ENCODE measurements at places on chromosomes 12 and 14.
A peak's percentile ranks its signal among the peaks of the same experiment; 100 is the strongest.

GRCh38 chr12:27394676-27395075, 51.9 kb upstream of the SMCO2 start:
- no peak for DNase-seq

DNA sequence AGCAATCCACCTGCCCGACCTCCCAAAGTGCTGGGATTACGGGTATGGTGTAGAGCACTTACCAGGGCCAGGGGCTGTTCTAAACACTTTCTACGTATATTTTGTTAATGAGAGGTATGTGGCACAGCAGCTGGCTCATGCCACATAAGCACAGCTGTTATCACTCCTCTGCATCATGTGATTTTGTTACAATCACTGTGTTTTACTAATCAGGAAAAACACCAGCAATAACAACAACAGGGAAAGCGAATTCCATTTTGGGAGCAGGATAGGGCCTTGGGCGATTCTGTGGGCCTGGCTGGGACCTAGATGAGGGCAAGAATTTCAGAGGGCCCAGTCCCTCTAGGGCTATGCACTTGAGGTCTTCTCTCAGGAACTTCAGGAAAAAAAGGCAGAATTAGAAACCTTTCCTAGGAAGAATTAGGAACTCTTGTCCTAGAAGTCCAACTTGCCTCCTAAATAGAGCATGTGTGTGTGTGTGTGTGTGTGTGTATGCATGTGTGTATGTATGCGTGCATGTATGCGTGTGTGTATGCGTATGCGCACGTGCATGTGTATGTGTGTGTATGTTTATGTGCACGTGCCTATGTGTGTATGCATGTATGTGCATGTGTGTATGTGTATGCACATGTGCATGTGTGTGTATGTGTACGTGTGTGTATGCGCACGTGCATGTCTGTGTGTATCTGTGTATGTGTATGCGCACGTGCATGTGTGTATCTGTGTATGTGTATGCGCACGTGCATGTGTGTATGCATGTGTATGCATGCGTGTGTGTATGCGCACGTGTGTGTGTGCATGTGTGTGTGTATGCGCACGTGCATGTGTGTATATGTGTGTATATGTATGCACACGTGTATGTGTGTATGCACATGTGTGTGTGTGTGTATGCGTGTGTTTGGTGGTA, 41.8 kb upstream of the CORO1C start:
- DNase-seq, result no peak

DNA sequence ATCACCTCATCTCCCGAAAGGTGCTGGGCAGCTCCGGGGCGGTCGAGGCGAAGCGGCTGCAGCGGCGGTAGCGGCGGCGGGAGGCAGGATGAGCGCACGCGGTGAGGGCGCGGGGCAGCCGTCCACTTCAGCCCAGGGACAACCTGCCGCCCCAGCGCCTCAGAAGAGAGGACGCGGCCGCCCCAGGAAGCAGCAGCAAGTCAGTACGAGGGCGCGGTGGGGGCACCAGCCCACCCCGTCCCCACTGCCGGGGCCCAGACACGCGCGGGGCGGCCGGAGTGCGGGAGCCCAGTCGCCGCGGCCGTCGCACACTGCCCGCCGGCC, 862 bp downstream of the HMGA2 start:
- no peak for DNase-seq

DNA sequence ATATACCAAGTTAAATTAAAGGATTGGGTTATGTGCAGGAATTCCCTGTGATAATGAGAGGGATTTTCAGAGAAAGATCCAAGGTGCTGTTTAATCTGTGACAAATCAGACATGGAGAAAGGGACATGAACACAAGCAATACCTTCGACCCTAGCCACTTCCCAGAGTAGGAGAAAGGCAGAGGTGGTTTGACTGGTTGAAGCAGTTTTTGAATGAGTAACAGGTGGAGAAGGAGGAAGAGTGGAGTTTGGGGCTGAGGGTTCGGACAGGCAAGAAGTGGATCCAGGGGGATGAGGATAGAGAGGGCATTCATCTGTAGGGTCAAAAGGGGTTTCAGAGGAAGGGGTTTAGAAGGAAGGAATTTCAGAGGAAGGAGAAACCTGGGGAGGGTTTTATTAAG, 27.4 kb upstream of the A2M start:
- no peak for DNase-seq

DNA sequence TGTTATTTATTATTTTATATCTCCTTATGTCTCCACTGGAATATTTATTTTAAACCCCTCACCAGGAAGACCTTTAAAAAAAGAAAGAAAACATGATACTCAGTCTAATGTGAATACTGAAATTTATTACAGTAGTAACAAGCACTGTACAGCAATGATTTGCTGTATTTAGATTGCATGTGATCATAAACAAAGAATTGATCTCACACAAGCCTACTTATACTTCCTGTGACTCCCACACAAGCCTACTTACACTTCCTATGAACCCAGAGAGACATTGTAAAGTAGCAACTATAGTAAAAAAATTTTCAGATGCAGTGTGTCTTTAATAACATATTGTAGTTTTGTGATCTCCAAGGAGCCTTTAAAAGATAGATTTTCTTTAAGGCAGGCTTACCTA, 142.7 kb upstream of the SYT1 start:
- DNase-seq, result no peak

DNA sequence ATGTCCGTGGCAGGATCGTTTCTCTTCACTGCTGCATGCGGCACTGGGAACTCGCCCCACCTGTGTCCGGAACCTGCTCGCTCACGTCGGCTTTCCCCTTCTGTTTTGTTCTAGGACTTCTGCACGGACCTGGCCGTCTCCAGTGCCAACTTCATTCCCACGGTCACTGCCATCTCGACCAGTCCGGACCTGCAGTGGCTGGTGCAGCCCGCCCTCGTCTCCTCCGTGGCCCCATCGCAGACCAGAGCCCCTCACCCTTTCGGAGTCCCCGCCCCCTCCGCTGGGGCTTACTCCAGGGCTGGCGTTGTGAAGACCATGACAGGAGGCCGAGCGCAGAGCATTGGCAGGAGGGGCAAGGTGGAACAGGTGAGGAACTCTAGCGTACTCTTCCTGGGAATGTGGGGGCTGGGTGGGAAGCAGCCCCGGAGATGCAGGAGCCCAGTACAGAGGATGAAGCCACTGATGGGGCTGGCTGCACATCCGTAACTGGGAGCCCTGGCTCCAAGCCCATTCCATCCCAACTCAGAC, 1.2 kb downstream of the FOS start:
- no peak for DNase-seq

GRCh38 chr14:23895480-23895879, 58.1 kb upstream of the DHRS4 start:
- DNase-seq, result no peak

- DNase-seq, result no peak
These were observed 133.8 kb downstream of the BCAT1 start for GRCh38 chr12:24815114-24815423.

- DNase-seq, result peak; percentile 67
These were observed 672 bp upstream of the ESR2 start for GRCh38 chr14:64294672-64295413.

DNA sequence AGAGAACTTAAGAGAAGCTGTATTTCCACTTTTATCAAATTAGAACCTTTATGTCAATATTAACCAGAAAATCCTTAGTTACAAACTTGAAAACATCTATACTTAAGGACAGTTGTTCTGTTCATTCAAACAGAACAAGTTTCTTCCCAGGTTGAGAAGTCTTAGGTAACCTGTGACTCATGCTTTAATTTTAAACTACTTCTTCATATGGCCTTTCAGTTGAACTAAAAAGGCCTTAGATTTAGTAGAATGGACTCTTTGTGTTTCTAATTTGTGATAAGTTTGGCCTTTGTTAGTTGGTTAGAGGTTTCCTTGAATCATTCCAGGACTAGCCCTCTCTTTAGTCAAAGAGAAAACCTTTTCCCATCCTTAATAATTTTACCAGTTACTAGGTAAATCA, 274.2 kb downstream of the FUT8 start:
- DNase-seq, result no peak

GRCh38 chr14:43901911-43902673, 605.0 kb downstream of the FSCB start:
- DNase-seq, result no peak

DNA sequence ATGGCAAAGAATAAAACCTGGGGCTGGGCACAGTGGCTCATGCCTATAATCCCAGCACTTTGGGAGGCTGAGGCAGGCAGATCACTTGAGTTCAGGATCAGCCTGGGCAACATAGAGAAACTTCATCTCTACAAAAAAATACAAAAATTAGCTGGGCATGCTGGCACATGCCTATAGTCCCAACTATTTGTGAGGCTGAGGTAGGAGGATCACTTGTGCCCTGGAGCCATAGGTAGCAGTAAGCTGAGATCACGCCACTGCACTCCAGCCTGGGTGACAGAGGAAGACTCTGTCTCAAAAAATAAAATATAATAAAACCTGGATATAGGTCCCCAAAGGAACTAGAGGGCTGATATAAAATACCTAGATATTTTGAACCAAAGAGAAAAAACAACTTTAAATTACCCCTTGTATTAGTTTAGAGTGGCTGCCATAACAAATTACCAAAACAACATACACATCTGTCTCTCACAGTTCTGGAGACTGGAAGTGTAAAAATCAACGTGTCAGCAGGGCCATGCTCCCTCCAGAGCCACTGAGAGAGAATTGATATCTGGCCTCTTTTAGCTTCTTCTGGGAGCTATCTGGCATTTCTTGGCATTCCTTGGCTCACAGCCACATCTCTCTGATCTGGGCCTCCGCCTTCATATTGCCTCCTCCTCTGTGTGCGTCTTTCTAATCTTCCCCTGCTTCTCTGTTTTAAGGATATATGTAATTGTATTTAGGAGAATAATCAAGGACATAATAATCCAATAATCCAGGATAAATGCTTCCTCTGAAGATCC, 47.9 kb upstream of the ATF7IP start:
- no peak for DNase-seq

GRCh38 chr14:101217080-101217463, 313.6 kb upstream of the RTL1 start:
- DNase-seq, result no peak

DNA sequence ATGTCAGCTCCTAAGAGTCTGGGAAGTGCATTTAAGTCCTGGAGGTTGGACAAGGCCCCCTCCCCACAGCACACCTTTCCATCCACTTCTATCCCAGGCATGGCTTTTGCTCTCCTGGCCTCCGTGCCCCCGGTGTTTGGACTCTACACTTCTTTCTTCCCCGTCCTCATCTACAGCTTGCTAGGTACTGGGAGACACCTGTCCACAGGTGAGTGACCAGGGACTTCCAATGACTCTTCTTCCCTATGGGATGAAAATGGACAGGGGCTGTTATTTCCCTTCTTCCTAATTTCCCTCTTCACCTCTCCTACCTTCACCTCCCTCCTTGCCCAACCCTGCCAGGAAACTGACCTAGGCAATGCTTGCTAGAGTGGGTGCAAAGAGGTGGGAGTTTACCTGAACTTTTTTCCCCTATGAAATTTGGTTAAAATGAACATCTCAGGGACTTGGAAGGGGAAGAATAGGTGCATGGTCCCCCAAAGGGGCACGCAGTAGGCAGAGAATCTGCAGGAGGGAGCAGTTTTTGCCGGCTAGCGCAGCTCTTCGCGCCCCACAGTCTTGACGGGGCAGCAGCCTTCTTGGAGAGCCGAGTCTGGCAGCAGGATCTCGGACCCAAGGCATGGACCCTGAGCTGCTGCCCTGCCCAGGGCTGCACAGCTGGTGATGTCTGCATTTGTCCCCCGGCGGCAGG, 9.2 kb downstream of the ARHGEF25 start:
- no peak for DNase-seq

- no peak for DNase-seq
These were observed 61.8 kb downstream of the GALNT16 start for GRCh38 chr14:69321601-69322330.

DNA sequence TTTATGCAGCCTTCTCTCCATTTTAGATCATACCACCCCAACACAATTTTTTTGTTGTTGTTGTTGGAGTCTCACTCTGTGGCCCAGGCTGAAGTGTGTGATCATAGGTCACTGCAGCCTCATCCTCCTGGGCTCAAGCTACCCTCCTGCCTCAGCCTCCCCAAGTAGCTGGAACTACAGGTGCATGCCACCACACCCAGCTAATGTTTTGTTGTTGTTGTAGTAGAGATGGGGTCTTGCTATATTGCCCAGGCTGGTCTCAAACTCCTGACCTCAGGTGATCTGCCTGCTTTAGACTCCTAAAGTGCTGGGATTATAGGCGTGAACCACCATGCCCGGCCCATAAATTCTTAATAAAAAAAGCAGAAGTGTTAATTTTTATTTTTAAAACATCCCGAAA, 111.6 kb downstream of the PLXNC1 start:
- no peak for DNase-seq

DNA sequence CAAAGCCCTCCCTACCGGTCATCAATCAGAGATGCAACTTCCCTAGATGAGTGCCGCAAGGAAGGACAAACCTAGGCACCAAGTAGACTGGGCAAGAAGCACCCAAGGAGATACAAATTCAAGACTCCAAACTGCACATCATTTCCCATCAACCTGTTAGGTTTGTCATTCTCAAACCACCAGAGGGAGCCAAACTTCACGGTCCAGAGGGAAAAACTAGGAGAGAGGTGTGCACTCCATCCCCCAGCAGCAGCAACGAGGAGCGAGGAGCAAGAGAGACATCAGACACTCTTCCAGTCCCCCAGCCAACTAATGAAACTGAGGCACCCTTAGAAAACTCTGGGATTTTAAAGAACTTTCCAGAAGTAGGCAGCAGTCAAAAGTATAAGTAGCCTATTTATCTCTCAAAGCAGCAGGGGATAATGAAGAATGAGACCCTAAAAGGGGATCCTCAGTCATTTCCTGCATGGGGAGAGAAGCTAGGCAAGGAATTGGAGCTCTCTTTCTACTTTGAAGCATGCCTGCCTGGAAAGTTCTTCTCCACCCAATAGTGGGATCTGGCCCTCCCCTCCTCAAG, 37.0 kb upstream of the NT5DC3 start:
- no peak for DNase-seq

GRCh38 chr14:55975281-55975910, 142.8 kb upstream of the PELI2 start:
- DNase-seq, result no peak
